ENCODE measurements at places on chromosomes 7 and 10.

DNA sequence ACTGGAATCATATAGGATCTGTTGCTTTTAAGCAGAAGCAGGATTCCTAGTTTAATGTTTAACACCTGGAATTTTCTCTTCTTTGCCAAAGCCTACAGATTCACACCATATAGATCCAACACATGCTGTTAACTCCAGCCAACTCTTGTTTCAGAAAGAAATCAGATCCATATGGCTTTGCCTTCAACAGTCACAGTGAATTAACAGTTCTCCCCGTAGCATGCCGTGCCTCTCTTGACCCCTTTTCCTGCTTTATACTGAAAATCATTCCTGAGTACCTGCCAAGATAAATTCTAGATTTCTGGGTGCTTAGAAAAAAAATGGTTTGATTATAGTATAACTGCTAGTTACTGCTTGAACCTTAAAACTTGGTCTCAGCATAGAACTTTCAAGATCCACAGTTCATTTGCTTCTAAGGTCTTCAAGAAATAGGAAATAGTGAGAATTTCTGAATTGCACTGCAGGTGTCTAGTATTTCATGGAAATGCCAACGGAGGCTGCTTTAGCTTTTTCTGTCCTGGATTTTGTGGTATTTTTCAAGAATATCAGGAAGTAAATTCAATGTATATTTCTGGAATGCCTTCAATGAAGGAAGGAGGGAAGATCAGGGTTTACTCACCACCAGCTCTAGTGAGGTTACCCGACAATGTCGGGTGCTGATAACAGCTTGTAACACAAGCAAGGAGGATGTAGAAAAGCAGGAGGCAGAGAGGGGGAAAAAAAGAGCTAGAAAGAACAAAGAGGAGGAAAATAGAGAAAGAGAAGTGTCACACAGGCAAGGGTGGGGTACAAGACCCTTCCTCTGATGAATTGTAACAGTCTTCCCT lies 6.6 kb downstream of the AASS start:
- no peak for DNase-seq

DNA sequence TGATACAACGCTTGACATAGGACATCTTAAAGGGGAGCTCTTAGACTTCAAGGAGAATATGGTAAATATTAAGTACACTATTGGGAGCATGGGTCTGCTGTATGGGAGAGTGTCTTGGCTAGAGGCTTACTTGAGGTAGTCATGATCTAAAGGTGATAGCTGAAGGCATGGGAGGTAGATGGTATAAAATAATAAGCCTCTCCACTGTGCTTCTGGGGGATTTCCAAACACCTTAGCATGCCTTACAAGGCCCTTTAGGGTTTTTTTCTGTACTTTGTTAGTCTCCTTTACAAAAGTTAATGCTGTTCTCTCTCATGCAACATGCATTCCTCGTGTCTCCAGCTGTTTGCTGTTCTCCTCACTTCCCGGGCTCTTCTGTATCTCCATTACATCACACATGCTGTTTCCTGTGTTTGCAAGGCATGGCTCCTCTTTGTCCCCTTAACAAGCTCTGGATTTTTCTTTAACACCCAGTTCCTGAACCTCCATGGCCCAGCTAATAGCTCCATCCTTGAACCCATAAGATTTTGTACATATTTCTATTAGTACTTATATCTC lies 449.7 kb downstream of the AUTS2 start:
- DNase-seq: no peak

DNA sequence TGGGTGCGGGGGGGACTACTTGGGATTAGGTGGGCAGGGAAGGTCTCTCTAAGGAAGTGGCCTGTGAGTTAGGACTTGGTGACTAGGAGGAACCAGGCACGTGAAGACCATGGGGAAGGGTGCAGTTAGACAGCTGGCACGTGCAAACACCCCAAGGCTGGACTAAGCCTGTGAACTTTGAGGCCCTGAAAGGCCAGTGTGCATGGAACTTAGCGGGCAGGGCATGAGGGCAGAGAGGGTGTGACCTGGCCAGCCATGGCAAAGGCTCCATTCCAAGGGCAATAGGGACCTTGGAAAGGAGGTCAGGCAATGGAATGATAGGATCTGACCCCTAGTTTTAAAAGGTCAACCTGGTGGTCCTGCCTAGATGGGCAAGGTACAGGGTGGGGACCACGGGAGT lies 158.4 kb upstream of the PCBD1 start:
- DNase-seq: no peak

DNA sequence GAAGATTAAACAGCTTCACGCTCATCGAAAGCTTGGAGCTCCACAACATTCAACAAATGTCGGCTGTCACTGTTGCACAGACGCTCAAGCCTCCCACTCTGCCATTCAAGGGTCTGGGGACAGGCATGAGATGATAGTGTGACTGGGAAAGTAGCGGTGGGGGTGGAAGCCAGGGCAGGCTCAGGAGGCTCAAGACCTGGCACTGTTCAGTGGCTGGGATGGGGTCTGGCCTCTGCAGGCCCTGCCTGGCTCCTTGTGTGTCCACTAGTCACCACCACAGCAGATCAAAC lies 13.5 kb upstream of the GTPBP4 start:
- DNase-seq: no peak

DNA sequence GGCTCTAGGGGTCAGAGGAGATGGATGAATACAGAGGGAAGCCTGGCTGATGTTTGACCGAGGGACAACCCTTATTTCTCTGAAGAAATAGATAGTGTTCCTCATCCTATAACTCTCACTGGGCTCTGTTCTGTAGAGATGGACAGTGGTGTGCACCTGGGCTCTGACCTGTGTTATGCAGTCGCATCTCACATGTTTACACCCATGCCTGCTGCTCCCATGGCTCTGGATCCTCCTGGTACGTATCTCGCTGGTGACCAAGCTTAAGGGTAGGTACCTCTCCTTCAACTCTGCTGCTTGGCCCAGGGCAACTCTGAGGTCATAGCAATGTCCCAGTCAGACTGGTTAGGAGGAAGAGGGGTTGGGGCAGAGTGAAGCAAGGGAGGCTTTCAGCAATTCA lies 42.8 kb downstream of the ADRA2A start:
- no peak for DNase-seq

DNA sequence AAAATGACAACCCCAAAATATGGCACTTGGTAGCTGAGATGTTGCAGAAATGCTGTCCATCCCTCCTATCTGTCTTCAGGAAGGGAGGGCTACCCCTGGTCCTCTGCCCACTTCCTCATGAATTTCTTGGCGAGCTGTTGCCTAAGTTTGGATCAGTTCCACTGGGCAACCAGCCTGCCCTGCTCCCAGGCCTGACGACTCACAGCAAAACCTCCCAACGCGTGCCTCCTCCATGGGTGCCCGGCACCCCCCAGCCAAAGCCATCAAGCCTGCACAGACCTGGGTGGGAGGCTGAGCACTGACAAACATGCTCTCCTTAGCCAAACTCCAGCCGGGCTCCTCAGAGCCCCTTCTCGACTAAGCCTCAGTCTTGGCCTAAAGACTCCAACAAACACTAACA lies 8.9 kb downstream of the VSTM4 start:
- no peak for DNase-seq

DNA sequence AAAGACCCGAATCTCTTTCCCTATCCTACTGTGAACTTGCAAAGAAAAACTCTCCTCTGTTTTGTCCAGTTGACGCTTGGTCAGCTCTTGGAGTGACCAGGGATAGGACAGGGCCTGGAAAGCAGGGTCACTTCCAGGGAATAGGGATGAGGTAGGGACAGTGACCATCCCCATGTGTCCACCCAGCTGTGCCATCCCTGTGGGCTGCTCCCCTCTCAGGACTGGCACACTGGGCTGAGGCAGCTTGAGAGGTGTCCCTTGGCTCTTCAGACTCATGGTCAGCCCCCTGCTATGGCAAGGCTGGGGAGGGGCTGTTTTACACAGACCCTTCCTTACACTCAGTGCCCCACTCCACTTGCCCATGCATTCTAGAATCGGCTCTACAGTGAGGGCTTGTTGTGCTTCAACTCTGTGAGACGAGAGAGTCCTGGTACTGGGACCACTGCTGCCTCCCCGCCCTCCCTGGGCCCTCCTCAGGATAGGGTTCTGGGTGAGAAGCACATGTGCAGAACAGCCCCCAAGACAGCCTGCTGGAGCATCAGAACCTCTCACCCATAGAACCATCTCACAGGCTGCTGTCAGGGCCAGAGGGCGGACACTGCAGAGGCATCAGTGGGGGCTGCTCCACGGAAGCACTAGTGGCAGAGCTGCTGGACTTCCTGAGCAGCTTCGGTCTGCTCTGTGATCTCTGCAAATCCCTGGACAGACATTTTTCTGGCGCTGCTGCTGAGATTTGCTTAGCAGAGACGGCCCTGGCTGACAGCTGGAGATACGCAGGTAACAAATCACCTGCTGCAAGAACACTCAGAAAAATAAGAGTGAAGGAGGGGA lies 202.8 kb upstream of the CXCL12 start:
- no peak for DNase-seq

DNA sequence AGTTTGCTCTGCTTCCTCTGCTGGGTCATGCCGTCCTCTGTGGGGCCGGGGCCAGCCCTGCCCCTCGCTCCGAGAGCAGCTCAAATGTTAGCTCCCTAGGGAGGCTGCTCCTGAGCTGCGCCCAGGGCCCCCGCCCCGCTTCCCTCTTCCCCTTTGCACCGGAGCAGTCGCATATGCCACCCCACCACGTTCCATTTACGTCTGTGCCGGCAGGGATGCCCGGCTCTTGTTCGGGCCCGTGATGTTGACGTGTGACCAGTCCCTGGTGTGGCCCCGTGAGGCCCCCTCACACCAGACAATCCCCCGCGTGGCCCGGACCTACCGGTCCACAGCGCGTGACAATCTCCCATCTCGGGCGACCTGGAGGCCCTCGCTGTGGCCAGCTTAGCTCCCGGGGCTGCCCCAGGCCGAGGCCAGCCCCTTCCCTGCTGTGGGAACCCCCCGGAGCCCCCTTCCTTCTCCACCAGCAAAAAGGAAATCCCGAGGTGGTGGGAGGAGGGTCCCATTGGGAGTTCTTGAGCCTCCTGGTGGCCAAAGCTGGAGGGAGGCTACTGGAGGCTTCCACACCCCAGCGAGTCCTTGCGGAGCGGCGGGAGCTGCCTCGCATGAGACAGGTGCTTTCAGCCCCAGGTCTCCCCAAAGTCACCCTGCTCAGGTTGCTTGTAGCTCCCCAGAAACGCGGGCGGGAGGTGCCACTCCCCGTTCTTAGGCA lies 15.2 kb downstream of the FAM20C start:
- peak; percentile 45 for DNase-seq

GRCh38 chr7:98616381-98617050 lies 569 bp upstream of the NPTX2 start:
- DNase-seq: no peak

- no peak for DNase-seq
These were observed 62.9 kb downstream of the PTTG1IP2 start for GRCh38 chr7:90532231-90532929.

GRCh38 chr7:69803699-69804516 lies 205.6 kb downstream of the AUTS2 start:
- DNase-seq: no peak

GRCh38 chr7:33066771-33067170 lies 4.2 kb upstream of the NT5C3A start:
- DNase-seq: no peak

DNA sequence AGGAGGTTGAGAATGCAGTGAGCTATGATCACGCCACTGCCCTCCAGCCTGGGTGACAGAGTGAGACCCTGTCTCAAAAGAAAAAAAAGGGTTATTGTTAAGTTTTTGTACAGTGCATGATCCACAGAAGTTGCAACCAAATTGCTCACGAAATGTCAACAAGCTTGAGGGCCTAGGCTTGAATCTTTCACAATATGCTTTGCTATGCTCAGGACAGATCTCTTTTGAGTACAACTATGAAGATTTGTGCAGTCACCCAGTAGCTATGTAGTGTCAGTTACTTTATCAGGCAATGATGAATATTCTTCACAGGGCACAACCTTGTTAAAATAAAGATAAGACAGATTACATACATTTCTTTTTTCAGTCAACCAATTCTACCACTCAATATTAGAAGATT lies 109.2 kb downstream of the PRTFDC1 start:
- DNase-seq: no peak

- peak; percentile 36 for DNase-seq
These were observed 1.5 kb downstream of the SFRP5 start for GRCh38 chr10:97770255-97770654.

All from inflammatory macrophage (primary cell).